HTR-8/SVneo (cell line): ENCODE measurements at places on chromosomes 16 and 17.

DNA sequence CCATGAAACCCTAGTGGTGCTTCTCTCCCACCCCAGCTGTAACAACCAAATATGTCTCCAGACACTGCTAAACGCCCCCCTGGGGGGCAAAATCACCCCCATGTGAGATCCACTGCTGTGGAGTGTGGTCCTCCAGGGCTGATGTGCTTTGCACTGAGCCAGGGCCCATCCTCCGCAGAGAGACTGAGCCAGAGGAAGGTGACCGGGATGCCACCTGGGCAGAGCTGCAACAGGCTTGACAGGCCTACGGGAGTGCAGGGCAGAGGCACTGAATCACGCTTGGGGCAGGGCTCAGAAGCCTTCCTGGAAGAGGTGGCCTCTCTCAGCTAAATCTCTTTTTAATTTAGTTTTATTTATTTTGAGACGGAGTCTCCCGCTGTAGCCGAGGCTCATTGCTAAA is 4.4 kb downstream of the GJD3 start:
- no peak for DNase-seq

DNA sequence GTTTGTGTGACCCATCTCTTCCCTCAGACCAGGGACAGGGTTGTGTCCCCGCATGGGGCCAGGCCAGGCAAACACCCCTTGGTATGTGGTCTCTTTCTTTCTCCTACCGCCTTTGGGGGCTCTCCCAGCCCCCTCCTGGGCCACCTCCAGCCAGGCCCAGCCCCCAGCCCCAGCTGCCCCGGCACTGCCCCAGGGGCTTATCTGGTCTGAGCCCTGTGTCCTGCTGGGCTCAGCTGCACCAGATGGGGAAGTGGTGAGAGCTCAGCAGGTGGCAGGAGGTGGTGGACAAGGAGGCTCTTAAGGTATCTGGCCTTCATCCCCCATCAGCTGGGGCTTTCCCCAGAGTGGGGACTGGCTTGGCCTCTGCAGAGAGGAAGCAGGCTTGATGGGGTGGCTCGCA is 8.7 kb downstream of the ADAM11 start:
- DNase-seq, result no peak

GRCh38 chr17:70896843-70897242 is 727.5 kb downstream of the KCNJ2 start:
- no peak for DNase-seq

- no peak for DNase-seq
Measured at GRCh38 chr16:56067406-56067805, 123.9 kb upstream of the GNAO1 start.

GRCh38 chr17:17164676-17165075 is 41.5 kb downstream of the PLD6 start:
- no peak for DNase-seq

DNA sequence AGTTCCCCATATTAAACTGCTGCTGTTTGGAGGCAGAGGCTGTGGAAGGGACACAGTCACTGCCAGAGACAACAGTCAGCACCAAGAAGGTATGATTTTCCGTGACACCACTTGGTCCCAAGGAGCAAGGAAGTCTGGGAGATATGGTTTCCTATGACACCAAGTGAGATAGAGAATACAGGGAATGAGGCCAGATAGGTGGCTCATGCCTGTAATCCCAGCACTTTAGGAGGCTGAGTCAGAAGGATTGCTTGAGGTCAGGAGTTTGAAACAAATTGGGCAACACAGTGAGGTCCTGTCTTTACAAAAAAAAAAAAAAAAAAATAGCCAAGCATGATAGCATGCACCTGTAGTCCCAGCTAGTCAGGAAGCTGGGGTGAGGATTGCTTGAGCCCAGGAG is 90.8 kb downstream of the ABCC12 start:
- no peak for DNase-seq

GRCh38 chr16:86881861-86882273 is 303.5 kb downstream of the FOXL1 start:
- no peak for DNase-seq

DNA sequence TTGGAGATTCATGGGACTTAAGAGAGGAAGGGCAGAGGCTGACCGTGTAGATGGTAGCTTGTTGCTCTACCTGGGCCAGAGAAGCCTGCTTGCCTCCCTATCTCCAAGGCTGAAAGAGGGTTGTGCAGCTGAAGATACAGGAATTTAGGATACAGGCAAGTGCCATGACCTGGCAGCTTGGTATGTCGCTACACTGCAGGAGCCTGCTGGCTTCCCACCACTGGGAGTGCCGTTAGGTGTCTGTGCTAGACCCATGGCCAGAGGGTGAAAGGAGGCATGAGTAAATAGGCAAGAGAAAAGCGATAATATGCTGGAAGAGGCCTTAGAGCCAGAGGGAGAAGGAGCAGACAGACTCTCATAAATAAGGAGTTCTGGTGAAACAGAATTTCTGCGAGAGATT is 10.6 kb downstream of the NAA60 start:
- peak; percentile 30 for DNase-seq

DNA sequence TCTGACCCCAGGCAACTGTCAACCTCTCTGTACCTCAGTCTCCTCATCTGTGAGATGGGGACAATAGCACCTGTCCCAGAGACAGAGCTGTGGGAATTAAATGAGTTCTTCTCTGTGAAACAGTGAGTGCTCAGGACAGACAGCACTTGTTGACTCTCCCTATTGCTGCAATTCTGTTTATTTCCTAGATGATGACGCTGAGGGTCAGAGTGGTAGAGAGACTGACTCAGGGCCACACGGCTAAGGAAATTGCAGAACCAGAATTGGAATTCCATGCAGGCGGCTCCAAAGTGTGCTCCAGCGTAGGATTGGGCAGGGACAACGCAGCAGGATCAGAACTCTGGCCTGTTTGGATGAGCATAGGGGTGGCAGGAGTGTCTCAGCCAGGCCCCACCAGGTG is 302.2 kb downstream of the C16orf95 start:
- DNase-seq, result no peak

- no peak for DNase-seq
Measured at GRCh38 chr16:75114946-75115825, 1.4 kb downstream of the LDHD start.

- no peak for DNase-seq
Measured at GRCh38 chr17:2977157-2977556, 86.2 kb downstream of the OR1D5 start.

- DNase-seq, result no peak
Measured at GRCh38 chr16:89281189-89281577, 63.7 kb downstream of the ZNF778 start.

- DNase-seq, result no peak
Measured at GRCh38 chr16:49036126-49036525, 245.5 kb downstream of the CBLN1 start.

GRCh38 chr16:1794221-1794871 is 841 bp upstream of the IGFALS start:
- no peak for DNase-seq

- DNase-seq, result peak; percentile 87
Measured at GRCh38 chr16:3983081-3983520, 102.6 kb upstream of the CREBBP start.

DNA sequence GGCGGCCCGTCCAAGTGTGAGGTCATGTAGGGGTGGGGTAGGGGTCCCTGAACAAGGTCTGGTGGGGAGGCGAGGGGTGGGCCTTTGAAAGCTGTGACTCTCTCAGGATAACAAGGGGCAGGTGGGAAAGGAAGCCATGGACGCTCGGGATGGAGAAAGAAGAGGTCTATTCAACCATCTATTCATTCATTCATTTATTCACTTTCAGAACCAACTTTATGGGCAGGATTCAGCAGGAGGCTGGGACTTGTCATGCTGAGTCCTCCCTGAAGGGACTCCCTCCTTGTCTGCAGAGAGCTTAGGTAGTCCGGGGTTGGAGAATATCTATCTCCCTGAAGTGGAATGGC is 8.6 kb upstream of the CD300A start:
- DNase-seq, result no peak

DNA sequence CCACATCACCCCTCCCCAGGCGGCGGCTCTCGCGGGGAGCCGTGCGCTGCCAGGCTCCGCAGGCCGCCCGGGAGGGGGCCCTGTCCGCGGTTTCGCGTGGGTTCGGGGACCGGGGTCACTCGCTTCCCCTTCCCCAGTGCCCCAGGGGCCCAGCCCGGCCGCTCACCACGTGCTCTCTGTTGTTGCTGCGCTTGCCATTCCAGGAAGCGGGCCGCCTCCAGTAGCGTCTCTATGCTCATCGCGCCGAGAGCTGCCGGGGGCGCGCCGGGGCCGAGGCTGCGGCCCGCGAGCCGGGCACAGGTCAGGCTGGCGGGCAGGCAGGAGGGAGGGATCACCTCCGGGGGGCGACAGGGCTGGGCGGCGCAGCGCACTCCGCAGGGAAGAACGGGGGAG is 390 bp downstream of the MNT start:
- DNase-seq, result no peak

DNA sequence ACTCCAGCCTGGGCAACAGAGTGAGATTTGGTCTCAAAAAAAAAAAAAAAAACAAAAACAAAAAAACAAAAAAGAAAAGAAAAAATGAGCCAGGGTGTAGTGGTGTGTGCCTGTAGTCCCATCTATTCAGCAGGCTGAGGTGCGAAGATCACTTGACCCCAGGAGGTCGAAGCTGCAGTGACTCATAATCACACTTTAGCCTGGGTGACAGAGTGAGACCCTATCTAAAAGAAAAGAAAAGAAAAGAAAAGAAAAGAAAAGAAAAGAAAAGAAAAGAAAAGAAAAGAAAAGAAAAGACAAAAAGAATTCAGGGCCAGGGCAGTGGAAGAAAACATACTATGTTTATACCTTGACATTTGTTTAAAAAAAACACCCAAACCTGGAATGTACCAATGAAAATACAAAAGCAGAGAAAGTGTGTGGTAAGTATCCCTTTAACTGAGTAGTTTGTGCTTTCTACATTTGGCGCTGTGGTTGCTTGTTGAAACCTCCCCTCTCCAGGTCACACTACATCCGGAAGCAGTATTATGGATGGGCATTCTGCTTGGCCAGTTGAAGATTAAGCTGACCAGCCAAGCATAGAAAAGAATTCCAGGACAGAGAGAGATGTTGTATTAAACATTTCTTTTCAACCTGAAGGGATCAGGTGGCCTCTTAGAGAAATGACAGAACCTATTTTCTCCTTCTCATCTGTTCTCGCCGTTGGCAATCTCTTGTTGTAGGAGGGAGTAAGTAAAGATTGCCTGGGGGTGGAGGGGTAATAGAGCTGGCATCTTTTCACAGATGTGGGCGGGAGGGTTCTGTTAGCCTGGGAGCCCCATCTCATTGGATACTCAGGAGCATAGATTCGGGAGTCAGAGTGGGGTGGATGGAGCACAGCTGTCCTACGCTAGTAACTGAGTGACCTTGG is 12.1 kb upstream of the PRKCB start:
- no peak for DNase-seq

- DNase-seq, result no peak
Measured at GRCh38 chr16:84807776-84808175, 12.0 kb upstream of the CRISPLD2 start.

DNA sequence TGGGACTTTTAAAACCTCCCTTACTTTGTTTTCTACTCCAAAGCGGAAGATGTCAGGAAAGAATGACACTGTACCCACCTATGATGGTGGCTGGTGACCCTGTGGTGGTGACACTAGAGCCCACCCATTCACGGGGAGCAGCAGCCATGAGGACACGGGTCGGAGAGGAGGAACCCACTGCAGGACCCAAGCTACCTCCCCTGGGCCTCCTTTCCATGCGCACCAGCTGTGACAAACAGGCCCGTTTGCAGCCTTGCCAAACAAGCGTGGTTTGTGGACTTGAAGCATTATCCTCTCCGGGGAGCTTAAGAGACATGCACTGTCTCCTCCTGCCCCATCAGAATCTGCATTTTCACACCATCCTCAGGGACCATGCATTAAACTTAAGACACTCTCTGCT is 85.6 kb downstream of the ZFHX3 start:
- DNase-seq, result no peak

- DNase-seq, result no peak
Measured at GRCh38 chr16:82748026-82748425, 121.3 kb downstream of the CDH13 start.

DNA sequence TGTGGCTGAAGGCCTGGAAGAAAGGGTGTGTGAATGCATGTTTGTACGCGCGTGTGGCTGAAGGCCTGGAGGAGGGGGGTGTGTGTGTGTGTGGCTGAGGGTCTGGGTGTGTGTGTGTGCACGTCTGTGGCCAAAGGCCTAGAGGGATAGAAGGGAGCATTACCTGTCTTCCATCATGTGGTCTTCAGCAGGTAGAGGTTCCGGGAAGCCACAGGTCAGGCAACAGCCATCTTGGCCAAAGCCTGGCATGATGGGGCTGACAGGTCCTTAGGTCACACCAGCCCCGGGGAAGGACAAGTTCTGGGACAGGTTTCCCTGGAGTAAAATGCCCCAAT is 5.2 kb downstream of the LITAFD start:
- DNase-seq, result no peak

GRCh38 chr17:79987187-79987934 is 48.3 kb downstream of the TBC1D16 start:
- DNase-seq, result no peak

GRCh38 chr17:75524269-75524969 is 1.1 kb upstream of the LLGL2 start:
- no peak for DNase-seq

DNA sequence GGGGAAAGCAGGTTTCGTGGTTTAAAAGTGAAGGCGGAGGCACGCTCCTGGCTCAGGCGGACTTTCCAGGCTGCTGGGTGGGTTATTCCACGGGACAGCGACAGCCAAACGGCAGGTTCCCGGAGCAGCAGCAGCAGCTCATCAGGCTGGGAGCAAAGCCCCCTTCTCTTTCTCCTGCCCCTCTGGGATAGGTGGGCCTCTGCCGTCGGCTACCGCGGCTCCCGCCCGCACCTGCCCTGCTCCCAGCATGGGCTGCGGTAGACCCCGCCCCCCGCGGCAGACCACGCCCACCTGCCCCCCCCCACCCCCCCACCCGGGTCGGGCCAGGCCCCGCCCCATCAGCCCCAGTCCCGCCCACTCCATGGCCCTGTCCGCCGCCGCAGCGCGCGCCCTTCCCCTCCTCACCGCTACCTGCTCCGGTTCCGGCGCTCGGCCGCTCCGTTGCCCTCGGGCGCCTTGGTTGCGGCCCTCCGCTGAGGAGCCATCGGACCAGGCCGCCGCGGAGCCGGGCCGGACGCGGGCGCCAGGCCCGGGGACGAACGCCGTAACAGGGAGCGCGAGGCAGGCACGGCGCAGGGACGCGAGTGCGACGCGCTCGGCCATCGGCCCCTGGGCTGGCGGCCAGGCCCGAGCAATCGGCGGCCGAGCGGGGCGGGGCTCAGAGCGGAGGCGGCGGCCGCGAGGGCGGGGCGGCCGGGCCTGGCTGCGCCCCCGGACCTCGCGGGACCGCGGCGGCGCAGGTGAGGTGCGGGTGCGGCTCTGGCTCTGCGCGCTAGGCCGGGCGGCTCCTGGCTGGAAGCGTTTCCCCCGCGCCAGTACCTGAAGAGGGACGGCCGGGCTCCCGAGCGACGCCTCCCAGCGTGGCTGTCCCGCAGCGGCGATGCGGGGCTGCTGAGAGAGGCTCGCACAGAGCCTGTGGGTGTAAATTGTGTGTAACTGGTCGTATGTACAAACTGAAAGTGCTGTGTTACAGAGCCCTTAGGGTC is at the start of the genes HEXD and OGFOD3:
HEXD (plus strand) TSS at position 347 of the 986 bp plus-strand sequence. CDS start 1,453 bp downstream, outside the sequence.
OGFOD3 (minus strand) TSS at position 586 of the 986 bp plus-strand sequence; CDS start at position 485, 101 bp downstream.
- peak; percentile 88 for DNase-seq
